ENCODE measurements at places on chromosomes 11 and 22. TPM values are rescaled to one million over a fixed set of nuclear protein-coding genes. Genes with fewer than 3 reads are reported as not detected.

DNA sequence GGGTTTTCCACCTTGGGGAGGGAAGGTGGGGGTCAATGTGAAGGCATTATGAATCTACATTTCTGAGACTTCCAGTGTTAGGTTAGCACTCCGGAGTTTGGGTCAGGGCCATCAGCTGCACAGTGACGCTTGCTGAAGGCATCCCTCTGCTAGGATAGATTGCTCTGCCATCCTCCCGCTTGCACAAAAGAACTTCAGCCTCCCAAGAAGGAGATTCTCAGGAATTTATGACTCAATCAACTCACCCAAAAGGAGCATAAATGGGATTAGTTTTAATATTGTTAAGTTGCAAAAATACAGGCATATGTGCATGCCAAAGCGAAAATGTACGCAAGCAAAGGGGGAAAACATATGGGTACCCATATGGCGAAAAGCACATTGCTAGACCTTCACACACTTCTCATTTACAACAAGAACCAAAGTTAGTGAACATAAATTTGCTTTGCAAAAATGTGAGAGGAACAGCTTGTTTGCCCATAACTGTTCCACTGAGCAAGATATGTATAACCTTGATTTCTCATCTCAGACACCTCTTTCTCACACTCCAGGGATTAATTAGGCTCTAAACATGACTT, 1013.0 kb downstream of the OPCML start:
- no peak for DNase-seq

DNA sequence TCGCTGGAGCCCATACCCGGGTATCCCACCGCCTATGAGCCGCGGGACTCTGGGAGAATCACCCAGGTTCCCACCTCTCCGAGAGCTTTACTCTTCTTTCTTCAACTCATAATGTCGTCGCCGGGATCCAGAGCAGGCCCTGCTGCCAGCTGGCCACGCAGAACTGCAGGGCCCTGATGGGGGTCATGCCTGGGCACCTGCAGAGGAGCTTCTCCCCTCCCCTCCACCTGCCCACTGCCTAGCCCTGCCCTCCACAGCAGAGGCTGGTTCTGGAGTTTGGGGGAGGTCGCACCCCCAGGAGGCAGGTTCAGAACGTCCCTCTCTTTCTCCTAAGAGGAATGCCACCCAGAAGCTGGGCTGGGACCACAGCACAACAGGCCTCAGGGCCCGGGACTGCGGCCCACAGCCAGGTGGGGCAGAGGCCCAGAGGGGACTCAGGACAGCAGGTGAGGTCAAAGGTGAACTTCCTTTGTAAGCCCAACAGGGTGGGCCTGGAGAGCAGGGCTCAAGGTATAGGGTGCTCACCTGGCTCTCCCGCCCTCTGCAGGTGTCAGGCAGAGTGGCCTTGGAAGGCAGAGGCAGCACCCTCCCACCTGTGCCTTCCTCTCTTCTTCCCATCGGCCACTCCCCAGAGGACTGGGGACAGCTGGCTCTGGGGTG, 1.9 kb downstream of the SLC25A45 start:
- no peak for DNase-seq

Gene LRRC56
- total RNA-seq, result 3.4 TPM

GRCh38 chr22:46953968-46954765, 191.7 kb downstream of the TBC1D22A start:
- no peak for DNase-seq

DNA sequence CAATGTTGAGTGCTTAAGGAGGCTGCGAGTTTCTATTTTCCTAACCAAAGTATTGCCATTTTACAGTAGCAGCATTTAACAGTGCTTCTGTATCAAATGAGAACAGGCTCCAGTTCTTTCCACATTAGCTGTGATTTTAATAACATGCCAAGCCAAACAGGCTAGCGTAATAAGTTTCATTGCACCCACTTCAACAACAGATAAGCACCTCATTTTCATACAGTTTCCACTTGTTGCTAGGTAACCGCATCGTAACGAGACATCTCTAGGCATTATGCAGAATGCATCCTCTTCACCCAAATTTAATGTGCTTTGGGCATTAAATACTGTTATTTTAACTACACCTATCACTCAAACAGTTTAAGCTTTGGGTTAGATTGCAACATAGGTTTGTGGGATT, 79.0 kb downstream of the CADM1 start:
- no peak for DNase-seq

Gene CECR2
- 0.06 TPM for total RNA-seq

DNA sequence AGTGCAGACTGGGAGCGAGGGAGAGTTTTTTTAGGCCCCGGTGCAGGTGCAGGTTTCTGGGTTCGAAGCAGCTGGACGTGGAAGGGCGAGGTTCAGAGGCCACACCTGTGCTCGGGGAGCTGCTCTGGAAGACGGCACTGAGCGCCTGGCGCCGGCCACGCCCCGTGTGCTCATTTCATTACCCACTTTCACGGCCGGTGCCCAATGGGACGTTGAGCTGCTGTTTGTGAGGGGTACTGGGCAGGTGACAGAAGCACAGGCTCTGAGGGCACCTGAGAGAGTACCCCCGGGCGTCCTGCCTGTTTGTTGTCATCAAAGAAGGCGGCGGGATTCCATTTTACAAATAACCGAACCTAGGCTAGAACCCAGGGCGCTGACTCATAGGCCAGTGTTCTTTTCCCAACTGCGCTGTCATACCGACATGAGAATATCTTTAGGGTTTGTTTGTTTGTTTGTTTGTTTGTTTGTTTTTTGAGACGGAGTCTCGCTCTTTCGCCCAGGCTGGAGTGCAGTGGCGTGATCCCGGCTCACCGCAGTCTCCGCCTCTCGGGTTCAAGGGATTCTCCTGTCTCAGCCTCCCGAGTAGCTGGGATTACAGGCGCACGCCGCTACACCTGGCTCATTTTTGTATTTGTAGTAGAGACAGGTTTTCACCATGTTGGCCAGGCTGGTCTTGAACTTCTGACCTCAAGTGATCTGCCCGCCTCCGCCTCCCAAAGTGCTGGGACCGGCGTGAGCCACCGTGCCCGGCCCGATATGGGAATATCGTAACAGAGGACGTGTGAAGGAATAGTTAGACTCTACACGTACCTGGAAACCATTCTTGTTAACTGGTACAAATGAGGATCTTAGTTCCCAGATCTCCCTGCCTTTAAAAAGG, 16.6 kb upstream of the SPTBN2 start:
- DNase-seq, result peak; percentile 29

Gene LMNTD2
- 6.7 TPM for total RNA-seq
